Immature natural killer cell (primary cell): ENCODE measurements at places on chromosomes 6 and 20. TPM values are rescaled to one million over a fixed set of nuclear protein-coding genes. Genes with fewer than 3 reads are reported as not detected.
A peak's percentile ranks its signal among the peaks of the same experiment; 100 is the strongest.

DNA sequence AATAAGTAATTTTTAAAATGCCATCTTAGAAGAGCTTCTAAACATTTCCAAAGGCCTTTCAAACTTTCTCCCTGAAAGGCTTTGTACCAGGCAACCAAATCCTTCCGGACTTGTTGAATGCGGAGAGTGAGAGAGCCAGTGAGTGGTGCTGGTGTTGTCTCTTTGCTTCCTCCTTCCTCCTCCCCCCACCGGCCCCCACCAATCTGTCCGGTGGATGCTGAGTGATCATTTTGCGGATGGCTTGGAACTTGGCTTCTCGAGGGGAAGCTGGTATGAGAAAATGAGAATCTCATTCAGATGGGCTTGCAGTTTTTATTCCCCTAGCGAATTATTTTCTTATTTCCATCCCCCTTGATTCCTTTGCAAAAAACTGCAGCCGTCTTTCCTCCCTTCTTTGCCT, 97.3 kb downstream of the ANKRD60 start:
- H3K4me1 ChIP-seq = no peaks in the 10 kb centered on the region
- no peak for DNase-seq
- H3K27ac ChIP-seq = no peak overlapping the region
- H3K27me3 ChIP-seq = peaks cover 27% of the 10 kb centered on the region
- no peak overlapping the region for H3K4me3 ChIP-seq

GRCh38 chr6:125169522-125169921, 15.9 kb downstream of the TPD52L1 start:
- no peak overlapping the region for H3K27ac ChIP-seq
- peaks cover 5% of the 10 kb centered on the region for H3K36me3 ChIP-seq
- no peak overlapping the region for H3K4me3 ChIP-seq
- no peaks in the 10 kb centered on the region for H3K4me1 ChIP-seq
- H3K27me3 ChIP-seq = peaks cover 2% of the 10 kb centered on the region

GRCh38 chr6:12170351-12171092, 119.6 kb upstream of the EDN1 start:
- no peaks in the 10 kb centered on the region for H3K27me3 ChIP-seq
- H3K4me1 ChIP-seq = no peaks in the 10 kb centered on the region
- no peak for DNase-seq
- H3K36me3 ChIP-seq = no peaks in the 10 kb centered on the region

DNA sequence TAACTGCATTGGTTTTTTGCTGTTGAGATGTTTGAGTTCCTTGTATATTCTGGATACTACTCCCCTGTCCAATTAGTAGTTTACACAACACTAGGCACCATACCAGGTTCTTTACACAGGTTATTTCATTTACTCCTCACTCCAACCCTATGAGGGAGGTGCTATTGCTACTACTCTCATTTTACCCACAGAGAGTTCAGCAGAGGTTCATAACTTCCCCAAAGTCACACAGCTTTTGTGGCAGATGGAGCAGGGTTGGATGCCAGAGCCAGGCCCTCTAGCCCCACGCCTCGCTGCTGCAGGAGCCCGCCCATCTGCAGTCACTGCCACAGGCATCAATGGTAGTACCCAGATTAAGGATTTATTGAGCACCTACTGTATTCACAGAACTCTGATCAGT, 61.7 kb upstream of the MAP3K4 start:
- H3K36me3 ChIP-seq = no peaks in the 10 kb centered on the region
- no peak for DNase-seq
- H3K4me1 ChIP-seq = no peaks in the 10 kb centered on the region
- no peak overlapping the region for H3K4me3 ChIP-seq

The DCDC2 gene
- polyA plus RNA-seq = not detected

The PRR18 gene
- not detected for polyA plus RNA-seq

DNA sequence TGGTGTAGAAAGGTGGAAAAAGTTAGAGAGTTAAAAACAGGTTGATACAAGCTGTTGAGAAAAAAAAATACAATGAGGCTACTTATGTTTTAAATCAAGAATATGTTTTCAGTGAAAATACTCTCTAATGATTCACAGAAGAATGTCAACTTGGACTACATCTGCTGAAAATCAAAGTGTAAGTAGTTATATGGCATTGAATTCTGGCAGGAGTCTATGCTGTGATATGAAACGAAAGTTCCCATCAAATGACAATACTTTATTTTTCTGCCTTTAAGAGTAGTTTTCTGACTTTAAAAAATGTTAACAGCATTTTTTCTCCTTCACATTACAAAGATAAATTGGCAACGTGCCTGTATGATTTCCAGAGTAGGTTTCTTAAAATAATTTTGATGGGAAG, 158.3 kb downstream of the EYA4 start:
- H3K27ac ChIP-seq = no peak overlapping the region
- no peaks in the 10 kb centered on the region for H3K36me3 ChIP-seq
- no peak for DNase-seq
- no peaks in the 10 kb centered on the region for H3K27me3 ChIP-seq

The HLA-DRB1 gene
- 435 TPM for polyA plus RNA-seq

DNA sequence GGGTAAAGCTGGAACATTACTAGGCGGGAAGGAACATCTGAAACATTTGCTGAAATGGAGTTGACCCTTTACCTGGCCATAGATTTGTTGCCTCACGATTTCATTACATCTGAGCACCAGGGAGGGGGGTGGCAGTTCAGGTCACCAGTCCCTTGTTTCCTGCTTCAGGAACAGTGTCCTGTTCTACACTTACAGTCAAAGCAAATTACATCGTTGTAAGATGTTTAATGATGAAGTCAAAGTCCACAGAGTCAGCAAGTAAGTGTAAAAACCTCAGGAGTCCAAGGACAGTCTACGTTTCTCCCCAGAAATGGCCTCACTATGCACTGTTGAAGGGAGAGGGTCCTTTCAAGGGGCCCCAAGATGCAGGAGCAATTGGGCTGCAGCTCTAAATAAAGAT, 8.9 kb upstream of the MICB start:
- H3K27me3 ChIP-seq = no peaks in the 10 kb centered on the region
- no peak overlapping the region for H3K27ac ChIP-seq
- no peak for DNase-seq

DNA sequence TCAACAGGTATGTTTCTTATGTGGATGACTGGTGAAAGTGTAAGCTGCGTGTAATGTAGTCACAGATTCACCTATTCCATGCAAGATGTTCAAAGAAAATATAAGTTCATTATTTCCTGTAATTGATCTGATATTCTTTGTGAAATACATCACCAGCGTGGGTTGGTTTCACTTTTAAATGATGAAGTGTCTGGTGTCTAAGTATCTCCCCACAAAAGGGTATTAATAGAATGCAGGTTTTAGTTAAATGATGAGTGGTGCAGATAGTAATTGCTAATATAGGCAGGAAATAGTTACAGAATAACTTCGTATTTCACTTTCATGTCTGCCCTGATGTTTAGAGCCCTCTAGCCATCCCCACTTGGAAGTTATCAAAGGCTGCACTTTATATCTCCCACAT, 22.2 kb downstream of the PGBD1 start:
- H3K4me1 ChIP-seq = no peaks in the 10 kb centered on the region
- no peak overlapping the region for H3K27ac ChIP-seq
- H3K27me3 ChIP-seq = no peaks in the 10 kb centered on the region
- no peak for DNase-seq
- no peaks in the 10 kb centered on the region for H3K36me3 ChIP-seq
- H3K4me3 ChIP-seq = no peak overlapping the region

DNA sequence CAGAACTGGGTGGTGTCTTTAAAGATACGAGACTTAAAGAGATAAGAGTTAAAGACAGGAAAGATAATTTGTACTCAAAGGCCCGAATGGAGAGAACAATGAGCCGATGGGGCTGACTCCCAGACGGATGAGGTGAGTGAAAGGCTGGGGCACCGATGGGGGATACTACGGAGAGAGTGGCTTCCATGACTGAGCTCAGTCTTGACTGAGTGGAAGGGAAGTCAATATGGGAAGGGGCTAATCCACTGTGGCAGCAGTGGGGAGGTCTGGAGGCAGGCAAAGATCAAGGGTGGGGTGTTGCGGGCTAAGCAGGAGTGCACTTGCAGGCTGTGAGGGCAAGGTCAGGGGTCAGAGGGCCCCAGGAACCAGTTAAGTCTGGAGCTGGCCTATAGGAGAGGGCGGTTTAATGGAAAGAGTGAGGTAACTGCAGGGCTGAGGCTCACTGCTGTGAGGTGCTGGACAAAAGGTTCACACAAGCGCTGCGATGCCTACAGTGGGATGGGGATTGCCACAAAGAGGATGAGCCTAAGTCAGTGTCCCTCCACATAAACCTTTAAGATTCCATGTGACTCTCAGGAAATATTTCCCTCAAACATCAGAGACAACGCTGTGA, 42.1 kb downstream of the FAXC start:
- no peak overlapping the region for H3K4me3 ChIP-seq
- peaks cover 2% of the 10 kb centered on the region for H3K27me3 ChIP-seq
- H3K4me1 ChIP-seq = no peaks in the 10 kb centered on the region
- DNase-seq = no peak

GRCh38 chr6:155310596-155310995, 3.7 kb downstream of the TFB1M start:
- no peak for DNase-seq
- peaks cover 24% of the 10 kb centered on the region for H3K4me1 ChIP-seq
- H3K36me3 ChIP-seq = peaks cover 5% of the 10 kb centered on the region
- no peak overlapping the region for H3K4me3 ChIP-seq

GRCh38 chr6:148999929-149000468, 253.2 kb downstream of the UST start:
- H3K4me3 ChIP-seq = peak overlapping the region; percentile 65
- peak; percentile 6 for DNase-seq
- H3K27me3 ChIP-seq = no peaks in the 10 kb centered on the region
- peak overlapping the region; percentile 60 for H3K27ac ChIP-seq
- peaks cover 9% of the 10 kb centered on the region for H3K36me3 ChIP-seq

The STMN3 gene
- polyA plus RNA-seq = 0.36 TPM
